Activated CD8-positive, alpha-beta T cell treated with anti-CD3 and anti-CD28 coated beads, Interleukin-2, amount 10 ng/mL, durations not matched to agents 7 days and 5 days (primary cell): ENCODE measurements at places on chromosomes 7 and 10.

- no peak for DNase-seq
Measured at GRCh38 chr10:110508806-110509544, 11.3 kb downstream of the DUSP5 start.

DNA sequence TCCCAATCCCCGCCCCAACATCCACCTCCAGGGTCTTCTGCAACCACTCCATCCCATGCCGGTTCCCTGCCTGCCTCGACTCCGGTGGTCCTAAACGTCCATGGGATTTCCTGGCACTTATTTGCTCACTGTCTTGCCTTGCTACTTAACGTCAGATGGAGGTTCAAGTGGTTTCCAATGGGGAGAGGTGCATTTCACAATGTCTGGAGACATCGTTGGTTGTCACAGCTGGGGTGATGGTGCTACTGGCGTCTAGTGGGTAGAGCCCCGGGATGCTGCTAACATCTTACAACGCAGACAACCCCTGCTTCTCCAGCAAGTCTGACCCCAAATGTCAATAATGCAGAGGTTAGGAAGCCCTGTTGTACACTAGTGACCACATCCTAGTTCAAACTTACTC, 82.9 kb upstream of the ANLN start:
- DNase-seq = no peak

- peak; percentile 94 for DNase-seq
Measured at GRCh38 chr7:2698581-2699288, 10.7 kb downstream of the AMZ1 start.

DNA sequence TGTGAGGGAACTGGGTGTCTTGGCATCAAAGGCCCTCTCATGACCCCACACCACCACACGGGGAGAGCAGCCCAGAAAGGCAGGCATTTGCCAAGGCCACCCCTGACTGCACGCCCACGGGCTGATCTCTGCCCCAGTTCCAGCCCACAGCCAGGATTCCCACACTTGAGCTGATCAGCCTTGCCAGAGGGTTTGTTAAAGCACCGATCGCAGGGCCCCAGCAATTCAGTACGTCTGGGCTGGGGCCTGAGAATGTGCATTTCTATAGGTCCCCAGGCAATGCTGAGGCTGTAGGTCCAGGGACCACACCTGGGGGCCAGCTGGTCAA, 103.9 kb downstream of the TNS3 start:
- no peak for DNase-seq

GRCh38 chr7:138455609-138456008, 4.5 kb upstream of the TRIM24 start:
- no peak for DNase-seq

DNA sequence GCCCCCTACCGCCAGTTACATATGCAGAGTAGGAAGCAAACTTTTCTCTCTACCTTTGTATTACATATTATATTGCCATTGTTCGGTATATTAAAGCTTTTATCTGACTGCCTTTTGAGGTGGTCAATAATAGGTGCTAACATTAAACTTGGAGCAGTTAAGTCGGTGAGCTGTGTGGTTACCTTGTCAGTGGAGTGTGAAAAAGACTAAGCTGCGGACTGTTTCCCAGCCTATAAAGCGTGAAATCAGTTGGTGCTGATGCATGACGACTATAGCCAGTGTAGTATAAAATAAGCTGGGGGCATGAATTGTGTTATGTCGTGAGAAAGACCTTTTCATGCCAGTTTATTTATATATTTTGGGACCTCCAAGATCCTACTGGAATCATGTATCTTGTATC, 33.7 kb downstream of the R3HCC1L start:
- no peak for DNase-seq

DNA sequence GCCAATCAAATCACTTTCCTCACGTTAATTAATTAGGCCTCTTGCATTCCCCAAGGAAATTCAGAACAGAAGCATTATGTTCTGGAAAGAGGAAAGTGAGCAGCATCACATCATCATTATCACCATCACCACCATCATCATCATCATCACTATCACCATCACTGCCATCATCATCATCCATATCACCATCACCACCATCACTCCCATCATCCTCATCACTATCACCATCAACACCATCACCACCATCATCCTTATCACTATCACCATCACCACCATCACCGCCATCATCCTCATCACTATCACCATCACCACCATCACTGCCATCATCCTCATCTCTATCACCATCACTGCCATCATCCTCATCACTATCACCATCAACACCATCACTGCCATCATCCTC, 31.4 kb upstream of the PLXNA4 start:
- DNase-seq = no peak
